DND-41 (cell line): ENCODE measurements at places on chromosomes 4 and X.

DNA sequence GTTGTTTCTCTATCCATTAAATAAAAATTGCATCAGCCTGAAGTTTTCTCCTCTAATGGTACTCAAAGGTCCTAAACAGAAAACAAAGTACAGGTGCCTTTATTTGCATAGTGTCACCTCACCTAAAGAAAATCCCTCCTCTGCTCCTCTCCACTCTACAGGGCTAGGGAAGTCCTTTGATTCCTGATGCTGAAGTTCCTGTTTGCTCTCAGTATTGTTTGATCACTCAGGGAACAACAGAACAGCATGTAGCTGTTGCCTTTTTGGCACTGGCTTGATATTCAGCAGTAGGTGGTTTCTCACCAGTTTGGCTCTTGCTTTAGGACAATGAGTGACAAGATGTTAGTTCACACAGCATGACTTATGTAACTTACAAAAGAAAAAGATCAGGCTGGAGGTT is 156.2 kb upstream of the SLC7A11 start:
- no peaks in the 10 kb centered on the region for H3K4me1 ChIP-seq
- H3K4me3 ChIP-seq, result no peak overlapping the region
- DNase-seq, result no peak
- H3K36me3 ChIP-seq, result no peaks in the 10 kb centered on the region
- no peaks in the 10 kb centered on the region for H3K27me3 ChIP-seq
- H3K27ac ChIP-seq, result no peak overlapping the region

- H3K4me3 ChIP-seq, result no peak overlapping the region
- DNase-seq, result no peak
- H3K27me3 ChIP-seq, result no peaks in the 10 kb centered on the region
- H3K4me1 ChIP-seq, result no peaks in the 10 kb centered on the region
- no peak overlapping the region for H3K27ac ChIP-seq
These were observed 146.7 kb downstream of the COL25A1 start for GRCh38 chr4:109155682-109156283.

DNA sequence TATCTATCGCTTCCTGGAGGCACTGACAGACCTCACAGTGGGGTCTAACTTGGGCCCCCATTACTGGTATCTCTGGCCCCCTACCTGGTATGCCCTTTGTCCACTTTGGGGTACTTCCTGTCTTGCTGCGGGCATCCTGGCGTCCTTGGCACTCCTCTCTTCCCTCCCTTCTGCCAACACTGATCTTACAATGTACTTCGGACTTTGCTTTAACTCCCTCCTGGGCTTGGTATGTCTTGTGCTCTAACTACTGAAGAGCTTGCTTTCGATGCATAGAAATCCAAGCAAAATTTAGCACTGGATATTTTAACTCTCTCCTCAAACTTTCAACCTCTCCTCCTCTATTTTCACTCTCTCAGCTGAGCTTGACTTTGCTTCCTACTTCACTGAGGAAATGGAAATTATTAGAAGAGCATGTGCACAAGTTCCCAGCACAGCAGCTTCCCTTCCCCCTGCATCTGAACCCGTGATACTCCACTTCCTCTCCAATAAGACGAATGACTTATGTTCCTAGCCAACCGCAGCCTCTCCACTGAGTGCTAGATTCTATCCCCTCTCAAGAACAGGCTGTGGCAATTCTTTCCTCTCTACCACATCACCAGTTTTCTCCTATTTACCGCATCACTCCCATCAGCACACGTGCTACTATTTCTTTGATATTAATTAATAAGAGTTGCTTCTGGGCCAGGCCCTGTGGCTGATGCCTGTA is 52.9 kb downstream of the SUPT20HL2 start:
- no peak overlapping the region for H3K4me3 ChIP-seq
- H3K36me3 ChIP-seq, result no peaks in the 10 kb centered on the region
- H3K4me1 ChIP-seq, result peaks cover 14% of the 10 kb centered on the region
- peak; percentile 77 for DNase-seq
- H3K27ac ChIP-seq, result peak overlapping the region; percentile 85

DNA sequence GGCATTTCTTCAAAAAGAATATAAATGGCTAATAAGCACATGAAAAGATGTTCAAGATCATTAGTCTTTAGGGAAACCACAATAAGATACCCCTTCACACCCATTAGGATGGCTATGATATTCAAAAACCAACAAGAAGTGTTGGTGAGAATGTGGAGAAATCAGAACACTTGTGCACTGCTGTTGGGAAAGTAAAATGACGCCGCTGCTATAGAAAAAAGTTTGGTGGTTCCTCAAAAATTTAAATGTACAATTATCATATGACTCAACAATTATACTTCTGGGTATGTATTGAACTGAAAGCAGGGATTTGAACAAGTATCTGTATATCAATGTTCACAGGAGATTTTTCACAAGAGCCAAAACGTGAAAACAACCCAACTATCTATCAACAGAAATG is 29.4 kb upstream of the NEUROG2 start:
- DNase-seq, result no peak
- no peaks in the 10 kb centered on the region for H3K27me3 ChIP-seq
- peaks cover 32% of the 10 kb centered on the region; the same call in 1 of the 2 replicates for H3K36me3 ChIP-seq
- H3K4me1 ChIP-seq, result no peaks in the 10 kb centered on the region

- H3K4me3 ChIP-seq, result no peak overlapping the region
- H3K36me3 ChIP-seq, result no peaks in the 10 kb centered on the region
- no peak overlapping the region for H3K27ac ChIP-seq
- DNase-seq, result no peak
These were observed 1950.0 kb upstream of the IGFBP7 start for GRCh38 chr4:59060002-59060846.

DNA sequence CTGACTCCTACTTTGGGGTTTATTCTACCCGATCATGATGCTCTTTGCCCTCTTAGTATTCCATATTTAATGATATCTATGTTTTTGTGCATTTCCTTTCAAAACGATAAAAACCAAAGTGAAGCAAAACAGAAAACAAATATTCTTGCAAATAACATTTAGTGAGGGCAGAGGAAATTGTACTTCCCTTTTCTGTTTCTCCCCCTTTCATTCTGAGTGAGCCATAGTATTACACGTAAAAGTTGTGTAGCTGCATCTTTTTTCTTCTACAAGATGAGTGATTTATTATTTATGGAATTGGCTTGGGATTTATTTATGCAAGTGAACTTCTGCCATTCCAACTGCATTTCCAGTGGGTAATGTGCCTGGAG is 109.9 kb downstream of the AFF2 start:
- no peak overlapping the region for H3K4me3 ChIP-seq
- DNase-seq, result no peak
- H3K27me3 ChIP-seq, result no peaks in the 10 kb centered on the region
- no peaks in the 10 kb centered on the region for H3K4me1 ChIP-seq

GRCh38 chr4:3257103-3257555 is 8.2 kb downstream of the MSANTD1 start:
- no peaks in the 10 kb centered on the region for H3K27me3 ChIP-seq
- H3K4me1 ChIP-seq, result no peaks in the 10 kb centered on the region
- H3K4me3 ChIP-seq, result no peak overlapping the region
- H3K27ac ChIP-seq, result no peak overlapping the region
- H3K36me3 ChIP-seq, result no peaks in the 10 kb centered on the region

- no peak for DNase-seq
- H3K4me1 ChIP-seq, result no peaks in the 10 kb centered on the region
- no peaks in the 10 kb centered on the region for H3K27me3 ChIP-seq
- no peak overlapping the region for H3K4me3 ChIP-seq
- no peaks in the 10 kb centered on the region for H3K36me3 ChIP-seq
These were observed 39.3 kb downstream of the HMX1 start for GRCh38 chr4:8832113-8832915.

GRCh38 chr4:48467891-48468290 is 15.3 kb upstream of the SLC10A4 start:
- no peak for DNase-seq
- no peaks in the 10 kb centered on the region for H3K36me3 ChIP-seq
- no peaks in the 10 kb centered on the region for H3K4me1 ChIP-seq
- H3K4me3 ChIP-seq, result no peak overlapping the region

GRCh38 chr4:153197301-153197700 is 6.9 kb upstream of the TRIM2 start:
- no peaks in the 10 kb centered on the region for H3K4me1 ChIP-seq
- no peak overlapping the region for H3K4me3 ChIP-seq
- H3K27me3 ChIP-seq, result no peaks in the 10 kb centered on the region
- DNase-seq, result no peak

DNA sequence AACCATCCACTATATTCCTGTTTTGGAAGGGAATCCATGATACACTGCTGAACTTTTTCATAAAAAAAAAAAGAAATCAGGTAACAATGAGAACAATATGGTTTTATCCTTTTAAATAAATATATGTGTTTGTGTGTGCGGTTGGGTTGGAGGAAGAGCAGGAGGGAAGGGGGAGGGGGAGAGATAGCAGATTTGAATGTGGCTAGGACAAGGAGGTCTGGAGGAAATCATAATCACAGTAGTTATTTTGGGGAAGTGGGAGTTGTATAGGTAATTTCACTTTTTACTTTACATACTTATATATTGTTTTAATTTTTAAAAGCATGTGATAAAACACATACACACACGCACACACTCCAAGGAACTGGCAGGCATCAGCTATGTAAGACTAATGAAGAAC is 134.5 kb upstream of the MBNL3 start:
- DNase-seq, result no peak
- no peak overlapping the region for H3K4me3 ChIP-seq
- H3K27me3 ChIP-seq, result no peaks in the 10 kb centered on the region
- no peaks in the 10 kb centered on the region for H3K36me3 ChIP-seq

DNA sequence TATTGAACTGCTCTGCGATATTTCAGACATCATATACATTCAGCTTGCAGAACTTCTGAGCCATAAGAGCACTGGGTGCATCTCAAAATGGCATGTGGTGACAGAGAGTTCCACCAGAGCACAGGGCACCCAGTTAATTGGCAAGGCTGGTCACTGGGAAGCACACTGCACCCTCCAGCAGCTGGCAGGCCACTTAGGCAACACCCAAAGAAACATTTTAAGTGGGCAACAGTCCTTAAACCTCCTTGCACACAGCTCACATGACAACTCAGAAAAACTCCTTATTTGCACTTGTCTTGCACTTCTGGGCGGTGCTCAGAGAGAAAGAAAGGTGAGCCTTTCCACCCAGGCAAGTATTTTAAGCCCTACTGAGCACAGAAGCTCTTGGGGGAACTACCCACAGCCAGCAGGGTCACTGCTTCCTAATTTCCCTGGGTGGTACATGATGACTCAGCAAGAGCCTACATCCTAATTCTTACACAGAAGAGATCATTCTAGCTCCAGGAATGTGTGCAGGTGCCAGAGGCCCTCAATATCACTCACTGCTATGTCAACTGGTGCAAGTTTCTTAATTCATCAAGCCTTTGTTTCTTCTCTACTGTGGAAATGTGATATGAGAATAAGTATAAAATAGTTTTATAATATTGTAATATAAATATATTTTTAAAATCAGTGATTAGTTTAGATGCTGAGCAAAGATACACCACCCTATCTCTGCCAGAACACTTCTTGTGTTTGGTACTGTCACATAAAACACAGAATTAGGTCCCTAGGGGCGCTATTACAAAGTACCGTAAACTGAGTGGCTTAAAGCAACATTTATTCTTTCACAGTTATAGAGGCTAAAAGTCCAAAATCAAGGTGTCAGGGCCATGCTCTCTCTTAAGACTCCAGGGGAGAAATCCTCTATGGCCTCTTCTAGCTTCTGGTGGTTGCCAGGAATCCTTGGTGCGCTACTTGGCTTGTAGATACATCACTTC is 155.1 kb upstream of the PPARGC1A start:
- H3K4me3 ChIP-seq, result no peak overlapping the region
- no peak overlapping the region for H3K27ac ChIP-seq
- H3K4me1 ChIP-seq, result no peaks in the 10 kb centered on the region
- DNase-seq, result no peak

DNA sequence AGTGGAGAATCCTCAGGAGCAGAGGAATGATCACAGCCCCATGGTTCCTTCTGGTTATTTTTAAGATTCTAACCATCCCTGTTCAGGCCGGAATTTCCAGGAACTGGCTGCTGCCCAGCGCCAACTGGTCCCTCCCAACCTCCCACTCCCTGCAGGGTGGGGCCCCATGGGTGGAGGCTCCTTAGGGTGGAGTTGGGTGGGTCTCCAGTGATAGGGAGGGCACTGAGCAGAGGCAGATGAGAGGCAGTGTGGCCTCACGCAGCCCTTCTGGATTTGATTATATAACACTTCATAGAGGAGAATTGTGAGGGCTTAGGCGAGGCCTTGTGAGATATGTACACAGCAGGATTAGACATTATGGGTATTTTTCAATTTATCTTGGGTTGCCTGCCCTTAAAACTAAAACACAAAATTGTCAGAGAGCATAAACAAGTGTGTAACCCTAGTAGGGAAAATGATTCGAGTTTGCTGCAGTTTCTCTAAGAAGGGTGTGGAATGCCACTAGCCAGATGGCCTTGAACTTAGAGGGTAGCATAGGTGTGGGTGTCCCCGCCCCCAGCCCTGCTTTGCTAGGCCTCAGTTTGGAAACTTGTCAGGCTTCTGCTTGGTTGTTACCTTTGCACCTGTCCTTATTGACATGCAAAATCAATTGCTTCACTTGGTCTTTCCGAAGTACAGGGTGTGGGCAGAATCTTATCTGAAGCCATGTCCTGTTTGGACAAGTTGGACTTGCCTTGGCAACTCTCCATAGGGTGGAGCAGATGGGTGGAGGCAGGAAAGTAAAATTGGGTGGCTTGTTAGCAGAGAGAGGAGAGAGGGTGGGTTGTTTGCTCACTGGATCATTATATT is 9.4 kb downstream of the KLF3 start:
- H3K4me1 ChIP-seq, result no peaks in the 10 kb centered on the region
- DNase-seq, result no peak
- H3K27me3 ChIP-seq, result peaks cover 9% of the 10 kb centered on the region
- no peaks in the 10 kb centered on the region for H3K36me3 ChIP-seq
- H3K4me3 ChIP-seq, result no peak overlapping the region

GRCh38 chr4:123767806-123768205 is 371.2 kb downstream of the SPRY1 start:
- no peaks in the 10 kb centered on the region for H3K27me3 ChIP-seq
- DNase-seq, result no peak
- H3K36me3 ChIP-seq, result no peaks in the 10 kb centered on the region

GRCh38 chr4:37662251-37662650 is 23.9 kb downstream of the RELL1 start:
- no peaks in the 10 kb centered on the region for H3K27me3 ChIP-seq
- peaks cover 9% of the 10 kb centered on the region for H3K4me1 ChIP-seq
- 0 out of 2 replicates have a peak, but pooled peaks cover 4% of the 10 kb centered on the region for H3K36me3 ChIP-seq
- H3K27ac ChIP-seq, result no peak overlapping the region
- DNase-seq, result no peak

- H3K27me3 ChIP-seq, result no peaks in the 10 kb centered on the region
- no peaks in the 10 kb centered on the region for H3K36me3 ChIP-seq
- no peak for DNase-seq
- no peak overlapping the region for H3K27ac ChIP-seq
- H3K4me1 ChIP-seq, result no peaks in the 10 kb centered on the region
These were observed 150.4 kb downstream of the MID1 start for GRCh38 chrX:10470009-10470408.

DNA sequence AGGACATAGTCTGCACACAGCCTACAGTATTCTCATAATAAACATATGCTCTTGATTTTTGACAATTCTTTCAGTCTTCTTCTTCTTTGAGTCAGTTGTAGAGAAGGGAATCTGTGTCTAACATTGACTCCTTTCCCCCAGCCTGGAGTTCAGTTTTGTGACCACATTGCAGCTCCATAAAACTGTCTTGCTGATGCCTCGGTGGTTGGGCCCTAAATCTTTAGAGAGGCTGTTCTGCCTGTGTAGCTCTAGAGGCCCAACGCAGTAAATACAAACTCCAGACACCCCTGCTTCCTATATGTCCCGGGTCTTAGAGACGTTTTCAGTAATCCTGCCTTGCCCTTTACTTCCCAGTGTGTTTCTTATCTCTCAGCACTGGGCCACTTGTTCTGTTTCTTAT is 639.5 kb upstream of the AADAT start:
- no peak overlapping the region for H3K4me3 ChIP-seq
- H3K27me3 ChIP-seq, result no peaks in the 10 kb centered on the region
- no peak for DNase-seq
- H3K27ac ChIP-seq, result no peak overlapping the region
